ENCODE measurements at places on chromosomes 2 and 18.
A peak's percentile ranks its signal among the peaks of the same experiment; 100 is the strongest.

DNA sequence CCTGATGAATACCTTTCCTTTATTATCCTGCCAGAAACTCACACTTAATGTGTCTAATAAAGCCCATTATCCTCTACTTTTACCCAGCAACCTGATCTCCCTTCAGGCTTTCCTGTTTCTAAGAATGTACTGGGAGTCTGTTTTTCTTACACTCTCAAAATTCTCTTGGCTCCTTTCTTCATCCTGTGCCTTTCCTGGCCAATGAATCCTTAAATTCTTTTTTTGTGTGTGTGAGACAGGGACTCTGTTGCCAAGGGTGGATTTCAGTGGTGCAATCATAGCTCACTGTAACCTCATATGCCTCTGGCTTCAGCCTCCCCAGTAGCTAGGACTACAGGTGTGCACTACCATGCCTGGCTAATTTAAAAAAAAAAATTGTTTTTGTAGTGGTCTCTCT, 72.7 kb downstream of the MAP2 start:
- DNase-seq, result no peak

GRCh38 chr2:38432820-38433606, 55.9 kb upstream of the ATL2 start:
- DNase-seq, result no peak

DNA sequence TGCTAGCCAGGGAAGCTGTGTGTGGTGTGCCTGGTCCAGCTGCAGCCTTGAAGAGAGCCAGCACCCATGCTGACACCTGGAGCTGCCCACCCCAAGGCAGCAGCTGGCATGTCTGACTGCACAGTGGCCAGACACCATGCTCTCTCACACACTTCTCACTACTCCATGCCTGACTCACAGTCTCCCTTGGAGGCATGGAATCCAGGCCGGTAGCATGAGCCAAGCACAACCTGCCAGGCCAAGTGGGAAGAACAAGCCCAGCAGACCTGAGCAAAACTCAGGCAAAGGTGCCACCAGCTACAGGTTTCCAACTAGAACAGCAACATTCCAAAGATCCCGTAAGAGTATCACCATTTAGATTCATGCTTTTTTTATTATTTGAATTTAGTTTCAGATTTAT, 625.3 kb upstream of the LRRTM4 start:
- no peak for DNase-seq

- no peak for DNase-seq
Measured at GRCh38 chr18:13252686-13253410, 34.3 kb downstream of the LDLRAD4 start.

- DNase-seq, result no peak
Measured at GRCh38 chr2:33326100-33326499, 150.3 kb upstream of the RASGRP3 start.

- DNase-seq, result peak; percentile 87
Measured at GRCh38 chr2:27754138-27754588, 17.4 kb upstream of the MRPL33 start.

All from cardiac muscle cell (in vitro differentiated cells and primary cell).